Stimulated activated CD8-positive, alpha-beta memory T cell treated with anti-CD3 and anti-CD28 coated beads, Interleukin-7, amount 100 ng/mL, for 24 hours (primary cell): ENCODE measurements at places on chromosomes 13 and 19.

DNA sequence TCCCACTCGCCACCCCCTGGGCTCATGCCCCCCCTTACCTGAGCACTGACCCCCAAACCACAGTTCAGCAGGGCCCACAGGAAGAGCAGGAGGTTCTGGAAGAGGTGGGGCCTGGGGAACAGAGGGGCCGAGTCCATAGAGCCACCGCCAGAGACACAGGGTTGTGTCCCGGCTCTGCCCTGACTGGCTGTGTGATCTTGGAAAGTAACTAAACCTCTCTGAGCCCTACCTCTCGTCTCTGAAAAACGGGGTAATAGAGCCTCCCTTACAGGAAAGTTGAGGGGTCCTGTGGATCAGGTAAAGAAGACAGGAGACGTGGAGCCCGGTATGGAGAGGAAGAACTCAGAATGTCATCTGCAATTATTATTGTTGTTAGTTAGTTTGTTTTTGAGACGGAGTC, 2.0 kb downstream of the ADAMTSL5 start:
- no peak for DNase-seq

DNA sequence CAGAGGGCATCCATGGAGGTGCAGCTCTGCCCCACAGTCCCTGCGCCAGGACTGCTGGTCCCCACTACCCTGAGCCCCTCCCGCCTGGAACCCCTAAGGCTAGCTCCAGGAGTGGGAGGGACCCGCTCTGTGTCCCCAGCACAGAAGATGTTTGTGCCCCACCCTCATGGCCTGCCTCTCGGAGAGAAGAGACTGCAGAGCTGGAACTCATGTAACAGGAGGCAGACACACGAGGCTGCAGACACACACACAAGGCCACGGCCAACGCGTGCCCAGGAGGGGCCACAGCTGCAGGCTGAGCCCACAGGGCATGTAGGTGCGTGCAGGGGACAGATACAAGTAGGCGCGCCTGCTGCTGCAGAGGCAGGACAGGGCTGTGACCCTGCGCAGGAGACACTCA, 10.4 kb upstream of the TMEM86B start:
- DNase-seq, result no peak

DNA sequence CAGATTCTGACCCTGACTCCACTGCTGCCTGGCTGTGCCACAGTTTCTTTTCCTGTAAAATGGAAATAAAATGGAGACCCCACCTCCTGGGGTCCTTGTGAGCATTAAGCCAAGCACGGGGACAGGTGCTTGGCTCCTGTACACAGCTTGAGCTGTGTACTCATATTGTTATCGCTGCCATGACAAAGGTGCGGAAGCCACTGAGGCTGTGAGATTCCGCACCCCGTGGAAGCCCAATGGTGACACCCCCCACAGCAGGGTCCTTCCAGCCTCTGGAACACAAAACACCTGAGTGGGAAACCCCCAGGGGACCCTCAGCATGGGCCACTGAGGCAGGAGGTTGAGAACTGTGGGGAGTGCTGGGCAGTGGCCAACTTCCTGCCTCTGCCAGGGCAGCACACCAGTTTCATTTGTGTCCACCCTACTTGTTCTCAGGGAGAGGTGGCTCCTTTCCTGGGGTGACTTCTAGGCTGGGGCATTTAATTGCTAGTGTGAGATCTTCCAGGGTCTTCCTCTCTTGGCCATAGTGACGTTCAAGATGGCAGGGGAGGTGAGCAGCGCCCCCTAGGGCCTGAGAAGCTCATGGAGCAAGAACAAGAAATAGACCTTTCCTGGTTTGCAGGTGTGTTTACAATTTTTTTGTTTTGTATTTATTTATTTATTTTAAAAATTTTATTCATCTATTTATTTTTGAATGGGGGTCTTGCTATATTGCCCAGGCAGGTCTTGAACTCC, 5.4 kb upstream of the JSRP1 start:
- no peak for DNase-seq

DNA sequence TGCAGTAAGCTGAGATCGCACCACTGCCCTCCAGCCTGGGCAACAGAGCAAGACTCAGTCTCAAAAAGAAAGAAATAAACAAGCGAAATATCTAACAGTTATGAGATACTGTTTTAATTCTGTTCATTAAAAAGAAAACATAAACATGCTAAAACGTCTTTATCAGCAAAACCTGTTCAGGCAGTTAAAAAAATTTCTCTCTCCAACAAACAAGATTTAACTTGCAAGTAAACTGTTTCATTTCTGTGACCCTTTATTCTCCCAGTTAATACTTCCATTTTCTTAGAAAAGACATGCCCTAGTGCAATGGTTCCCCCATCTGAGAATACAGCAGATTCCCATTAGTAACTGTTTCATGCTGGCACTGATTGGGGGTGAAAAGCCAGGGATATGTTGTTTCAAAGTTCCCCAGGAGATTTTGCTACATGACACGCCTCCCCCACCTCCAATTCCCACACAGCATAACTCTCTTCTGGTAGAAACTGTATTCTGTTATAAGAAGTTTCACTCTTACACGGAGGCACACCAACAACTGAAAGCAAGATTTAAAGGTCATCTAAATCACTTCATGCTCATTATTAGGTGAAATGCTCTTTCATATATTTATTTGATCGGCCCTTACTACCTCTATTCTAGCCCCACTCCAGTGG, 24.4 kb downstream of the ELF1 start:
- no peak for DNase-seq

DNA sequence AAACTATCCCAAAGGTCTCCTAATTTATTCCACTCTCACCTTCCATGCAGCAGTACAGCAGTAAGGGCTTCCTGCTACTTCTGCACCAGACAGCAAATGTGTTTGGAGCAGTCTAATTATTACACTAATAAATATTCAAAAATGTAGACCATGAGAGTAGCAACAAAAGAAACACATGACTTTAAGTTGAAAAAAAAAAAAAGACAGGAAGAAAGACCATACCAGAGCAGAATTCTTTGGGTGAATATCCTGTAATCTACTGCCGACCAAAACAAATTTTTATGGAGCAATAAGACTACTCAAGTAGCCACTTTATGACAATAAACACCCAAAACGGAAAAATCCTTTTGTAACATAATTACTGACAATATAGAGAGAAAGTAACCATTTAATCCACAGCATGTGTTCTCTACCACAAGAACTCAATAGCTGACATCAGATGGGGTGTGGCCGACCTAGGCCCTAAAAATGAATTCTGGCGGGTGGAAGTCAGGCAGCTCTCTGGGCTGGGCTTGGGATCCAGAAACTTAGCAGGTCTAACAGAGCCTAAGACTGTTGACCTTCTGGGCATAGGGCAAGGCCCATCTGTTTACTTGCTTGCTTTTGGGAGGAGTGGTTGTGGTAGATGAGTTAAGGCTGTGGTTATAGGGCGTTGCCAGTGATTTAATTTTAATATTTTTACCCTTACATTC, 4.6 kb downstream of the KLF12 start:
- no peak for DNase-seq

DNA sequence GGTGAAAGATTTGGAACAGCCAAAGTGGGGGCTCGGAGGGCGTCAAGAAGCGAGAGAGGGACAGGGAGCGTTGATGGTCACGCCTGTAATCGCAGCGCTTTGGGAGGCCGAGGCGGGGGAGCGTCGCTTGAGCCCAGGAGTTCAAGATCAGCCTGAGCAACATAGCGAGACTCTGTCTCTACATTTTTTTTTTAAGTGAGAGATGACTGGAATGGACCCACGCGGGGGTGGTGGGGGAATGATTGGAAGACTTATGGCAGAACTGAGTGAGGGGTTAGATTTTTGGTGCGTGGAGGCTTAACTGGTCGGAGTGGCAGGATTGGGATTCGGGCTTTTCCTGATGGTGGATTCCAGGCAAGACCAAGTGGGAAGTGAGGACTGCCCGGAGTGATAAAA, 725 bp downstream of the PSMD8 start:
- no peak for DNase-seq

- DNase-seq, result no peak
Observed at GRCh38 chr13:90768116-90768515, 579.4 kb upstream of the MIR17HG start.

- DNase-seq, result no peak
Observed at GRCh38 chr19:2613507-2614295, 88.8 kb downstream of the GNG7 start.

DNA sequence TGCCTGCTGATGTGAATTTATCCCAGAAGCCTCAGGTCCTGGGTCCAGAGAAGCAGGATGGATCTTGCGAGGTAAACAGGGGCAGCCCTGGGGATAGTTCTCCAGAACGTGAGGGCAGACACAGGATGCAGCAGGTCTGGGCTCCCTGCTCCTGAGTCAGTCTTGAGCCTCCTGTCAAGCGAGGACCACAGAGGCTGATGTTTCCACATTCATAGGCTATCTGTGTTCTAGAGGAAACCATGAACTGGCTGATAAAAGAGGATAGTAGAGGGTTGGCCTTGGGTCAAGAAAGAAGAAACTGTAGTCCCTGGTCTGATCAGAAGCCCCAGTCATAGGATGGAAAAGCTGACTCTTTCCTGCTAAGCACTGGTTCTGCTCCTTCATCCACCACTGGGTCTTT, 2.2 kb downstream of the ZNF175 start:
- no peak for DNase-seq

GRCh38 chr19:42189133-42189532, 28.3 kb downstream of the DEDD2 start:
- DNase-seq, result no peak

DNA sequence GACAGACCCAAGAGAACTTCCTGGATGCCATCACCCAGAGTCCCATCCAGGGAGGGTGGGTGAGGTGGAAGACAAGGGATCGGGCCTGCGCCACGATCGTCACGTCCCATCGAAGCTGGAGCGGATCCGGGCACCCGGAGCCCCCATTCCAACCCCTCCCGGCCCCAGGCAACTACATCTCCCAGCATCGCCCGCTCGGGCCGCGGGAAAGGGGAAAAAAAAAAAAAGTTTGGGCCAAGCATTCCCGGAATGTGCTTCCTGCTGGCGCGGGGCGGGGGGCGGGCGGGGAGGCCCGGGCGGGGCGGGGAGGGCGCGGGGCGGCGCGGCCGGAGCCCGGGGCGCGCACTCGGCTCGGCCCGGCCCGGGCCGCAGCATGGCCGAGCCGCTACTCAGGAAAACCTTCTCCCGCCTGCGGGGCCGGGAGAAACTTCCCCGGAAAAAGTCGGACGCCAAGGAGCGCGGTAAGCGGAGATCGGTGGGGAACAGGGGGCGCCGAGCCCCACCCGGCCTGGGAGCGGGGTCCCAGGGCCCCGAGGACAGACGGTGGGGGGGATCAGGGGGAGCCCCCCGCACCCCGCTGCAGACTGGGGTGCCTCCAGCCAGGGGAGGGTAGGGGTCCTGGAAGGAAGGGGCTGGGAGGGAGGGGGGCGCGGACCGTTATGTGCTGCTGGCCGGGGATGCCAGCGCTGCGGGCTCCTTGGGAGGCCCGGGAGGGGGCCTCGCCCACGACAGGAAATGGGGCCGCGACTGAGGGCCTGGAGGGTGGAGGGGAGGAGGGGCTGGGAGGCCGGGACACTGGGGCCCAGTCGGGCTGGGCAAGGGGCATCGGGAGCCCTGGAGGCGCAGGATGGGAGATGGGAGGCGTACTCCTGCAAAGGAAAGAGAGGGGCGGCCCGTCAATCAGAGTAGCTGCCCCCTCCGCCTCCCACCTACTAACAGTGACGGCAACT, at the start of gene SYDE1:
Gene SYDE1 (plus strand): TSS at position 341 of the 950 bp plus-strand sequence. CDS start 33 bp downstream, at position 374.
- no peak for DNase-seq

DNA sequence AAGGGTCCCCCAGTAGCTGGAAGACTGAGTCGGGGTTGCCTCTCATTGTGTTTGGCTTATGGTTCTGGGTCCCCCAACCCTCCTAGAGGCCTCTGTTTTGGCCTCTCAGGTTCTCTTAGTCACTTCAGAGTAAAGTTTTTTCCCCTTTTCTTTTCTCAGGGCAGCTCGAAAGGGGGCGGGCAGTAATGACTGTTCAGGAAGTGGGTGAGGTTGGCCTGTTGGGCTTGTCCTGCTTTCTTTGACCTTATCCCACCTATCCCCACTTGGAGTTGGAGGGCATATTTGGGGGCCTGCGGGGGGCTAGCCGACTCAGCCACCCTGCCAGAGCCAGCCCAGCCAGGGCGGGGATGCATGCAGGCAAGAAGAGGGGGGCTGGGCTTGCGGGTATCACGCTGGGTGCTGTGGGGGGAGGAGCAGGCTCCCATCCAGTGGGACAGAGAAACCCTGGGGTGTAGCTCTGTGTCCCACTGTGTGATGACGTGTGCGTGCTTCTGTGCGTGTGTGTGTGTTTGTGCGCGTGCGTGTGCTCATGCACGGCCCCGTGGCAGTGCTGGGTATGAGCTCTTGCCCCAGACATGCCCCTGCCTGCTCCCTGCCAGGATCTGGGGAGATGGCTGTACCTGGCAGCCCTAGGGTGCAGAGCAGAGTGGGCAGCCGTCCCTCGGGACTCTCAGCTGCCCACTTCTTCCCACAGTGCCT, 1.4 kb downstream of the CIC start:
- no peak for DNase-seq

DNA sequence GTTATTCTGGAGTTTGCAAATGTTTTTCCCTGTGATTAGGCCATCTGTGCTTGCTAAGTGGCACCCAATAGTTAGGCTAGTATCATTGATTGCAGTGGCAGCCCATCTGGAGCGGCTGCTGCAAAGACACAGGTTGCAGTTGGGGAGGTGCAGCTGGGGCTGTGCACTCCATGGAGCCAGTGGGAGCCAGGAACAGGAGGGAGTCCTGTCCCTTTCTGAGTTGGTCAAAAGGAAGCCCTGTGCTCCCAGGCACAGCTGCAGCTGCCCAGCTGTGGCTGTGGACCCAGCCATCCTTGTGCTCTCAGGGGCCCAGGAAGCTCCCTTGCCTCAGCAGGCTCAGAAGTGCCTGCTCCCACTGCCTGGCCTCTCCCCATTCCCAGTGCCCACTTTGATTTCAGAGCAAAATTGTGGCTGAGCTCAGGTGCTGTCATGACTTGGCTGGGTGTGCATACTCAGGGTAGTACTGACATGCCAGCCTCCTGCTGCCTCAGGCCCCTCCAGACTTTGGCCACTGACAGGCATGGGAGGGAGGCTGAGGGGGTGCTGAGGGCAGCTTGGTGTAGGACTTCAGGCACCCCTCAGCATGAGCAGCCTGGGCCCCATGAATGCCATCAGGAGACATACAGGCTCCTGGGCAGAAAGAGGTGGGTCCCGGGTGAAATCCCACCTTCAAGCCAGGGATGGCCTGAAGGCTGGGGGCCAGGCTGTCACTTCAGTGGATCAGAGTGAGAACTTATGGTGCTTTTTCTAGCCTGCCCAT, 270.6 kb downstream of the PCDH20 start:
- no peak for DNase-seq

- no peak for DNase-seq
Observed at GRCh38 chr13:38636761-38637160, 50.1 kb upstream of the FREM2 start.

- DNase-seq, result no peak
Observed at GRCh38 chr19:39155114-39155700, 29.6 kb downstream of the PAK4 start.

DNA sequence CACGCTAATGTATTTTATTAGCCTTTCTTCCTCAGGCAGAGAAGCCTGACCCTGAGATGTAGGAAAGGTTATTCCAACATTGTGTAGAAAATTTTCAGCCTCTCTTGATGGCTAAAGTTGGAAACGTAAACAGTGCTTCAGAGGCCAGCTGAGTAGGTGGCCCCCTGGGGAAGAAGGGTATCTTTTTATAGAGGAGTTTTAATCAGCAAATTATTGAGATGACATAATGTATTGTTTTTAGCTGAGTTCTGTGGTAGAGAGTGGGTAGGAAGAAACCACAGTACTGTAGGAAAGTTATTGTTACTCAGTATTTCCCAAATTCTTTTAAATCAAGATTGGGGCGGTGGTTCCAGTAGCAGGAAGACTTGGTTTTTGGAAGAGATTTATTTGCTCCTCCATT, 268.8 kb downstream of the DLEU7 start:
- no peak for DNase-seq
